Naive B cell (primary cell): ENCODE measurements at places on chromosomes 13 and 19. TPM values are rescaled to one million over a fixed set of nuclear protein-coding genes. Genes with fewer than 3 reads are reported as not detected.

KCNC3 gene
- not detected for polyA plus RNA-seq

DNA sequence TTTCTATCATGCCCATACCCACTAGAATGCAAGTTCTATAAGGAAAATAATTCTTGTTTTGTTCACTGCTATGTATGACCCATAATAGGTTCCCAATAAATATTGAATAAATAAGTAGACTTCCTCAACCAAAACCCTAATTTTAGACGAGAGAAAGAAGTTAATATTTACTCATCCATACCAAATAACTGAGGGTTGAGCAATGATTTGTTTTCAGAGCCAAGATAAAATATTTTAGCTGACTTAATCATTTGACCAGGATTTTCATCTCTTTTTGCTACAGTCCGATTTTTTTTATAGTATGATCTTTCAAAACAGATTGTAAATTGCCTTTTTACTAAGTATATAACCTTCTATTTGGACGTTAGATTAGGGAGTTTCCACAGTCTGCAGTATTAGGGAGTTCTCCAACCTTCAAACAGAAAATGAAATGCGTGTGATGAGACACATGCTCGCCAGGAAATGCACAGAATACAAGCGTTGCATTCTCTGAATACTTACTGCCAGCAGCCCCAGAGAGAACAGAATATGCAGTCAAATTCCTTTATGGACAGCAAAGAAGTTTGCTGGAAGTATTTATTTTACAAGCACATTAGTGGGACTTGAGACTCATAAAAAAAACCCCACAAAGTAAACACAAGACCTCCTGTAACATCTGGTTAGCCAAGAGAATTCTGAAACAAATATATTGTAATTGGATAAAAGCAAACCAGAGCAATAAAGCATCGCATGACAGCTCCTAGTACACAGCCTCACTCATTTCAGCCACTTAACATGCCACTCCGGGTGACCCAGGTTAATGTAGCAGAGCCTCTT lies 230.0 kb downstream of the MYO16 start:
- no peak for DNase-seq

GFY gene
- polyA plus RNA-seq = not detected

GRCh38 chr13:38103851-38104250 lies 234.3 kb upstream of the TRPC4 start:
- no peak for DNase-seq
